Suppressor macrophage treated with lipopolysaccharide for 1 hour (primary cell): ENCODE measurements at places on chromosomes 16 and 17.

- DNase-seq = no peak
Observed at GRCh38 chr17:67343237-67343636, 23.1 kb downstream of the PSMD12 start.

- DNase-seq = no peak
Observed at GRCh38 chr17:48219617-48220016, 112.1 kb downstream of the SNX11 start.

DNA sequence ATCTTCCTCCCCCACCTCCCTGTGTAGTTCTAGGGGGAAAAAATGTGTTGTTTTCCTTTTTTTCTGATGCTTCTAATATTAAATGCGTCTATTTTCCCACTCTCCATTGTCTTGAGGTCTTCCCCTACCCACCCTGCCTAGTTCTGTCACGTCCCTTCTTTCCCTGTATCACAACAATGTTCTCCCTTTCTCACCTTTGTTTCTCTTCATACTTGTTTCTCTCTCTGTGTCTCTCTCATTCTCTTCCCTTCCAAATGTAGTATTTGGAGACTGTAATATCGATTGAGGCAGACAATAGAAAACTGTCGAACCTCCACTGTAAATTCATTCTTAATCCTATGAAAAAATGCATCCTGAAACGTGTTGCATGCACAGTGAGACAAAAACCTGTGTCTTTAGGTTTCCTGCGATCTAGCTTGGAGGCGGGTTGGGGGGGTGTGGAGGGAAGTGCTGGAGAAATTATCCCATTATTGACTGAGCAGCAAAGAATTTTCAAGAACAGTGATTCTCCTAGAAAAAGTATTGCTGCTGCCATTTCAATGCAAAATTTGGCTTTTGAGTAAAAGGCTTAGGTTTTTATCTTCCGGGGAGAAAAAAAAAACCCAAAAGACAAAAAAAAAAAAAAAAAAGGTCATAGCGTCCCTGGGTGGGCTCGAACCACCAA, 1.3 kb upstream of the PSMB3 start:
- no peak for DNase-seq

DNA sequence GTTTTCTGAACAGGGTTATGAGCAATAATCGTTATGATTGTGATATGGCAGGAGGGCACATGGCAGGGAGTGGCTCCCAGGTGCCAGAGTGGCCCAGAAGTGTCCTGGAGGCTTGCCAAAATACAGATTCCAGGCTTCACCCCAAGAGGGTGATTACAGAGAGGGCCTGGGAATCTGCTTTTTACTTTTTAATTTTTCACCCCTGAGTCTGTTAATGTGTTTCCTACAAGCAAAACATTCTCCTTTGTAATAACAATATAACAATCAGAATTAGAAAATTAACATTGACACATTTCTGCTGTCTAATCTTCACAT, 212.4 kb downstream of the SNX29 start:
- DNase-seq = no peak

- peak; percentile 51 for DNase-seq
Observed at GRCh38 chr17:35080536-35080935, 17.0 kb upstream of the RFFL start.

GRCh38 chr17:38978180-38978579, 11.0 kb upstream of the FBXO47 start:
- DNase-seq = no peak

DNA sequence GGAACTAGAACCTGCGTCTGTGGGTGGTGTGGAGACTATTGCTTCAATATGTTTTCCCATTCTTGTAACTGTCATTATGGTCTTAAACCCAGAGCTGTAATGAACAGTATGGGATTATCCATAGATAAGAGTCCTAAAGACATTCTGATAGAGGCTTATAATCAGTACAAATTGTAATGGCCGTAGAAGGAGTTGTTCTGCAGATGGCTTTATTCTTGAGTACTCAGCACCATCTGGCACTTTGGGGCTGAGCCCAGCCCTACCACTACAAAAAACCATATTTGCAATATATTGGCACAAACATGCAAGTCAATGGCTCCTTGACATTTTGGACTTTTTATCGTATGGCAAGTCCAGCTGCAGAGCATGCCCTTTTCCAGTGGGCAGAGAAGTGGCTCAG, 150.0 kb downstream of the HS3ST4 start:
- DNase-seq = no peak

- DNase-seq = no peak
Observed at GRCh38 chr16:70375636-70376611, 29.2 kb downstream of the DDX19A start.

- DNase-seq = no peak
Observed at GRCh38 chr17:17814162-17815061, 22.4 kb downstream of the SREBF1 start.

DNA sequence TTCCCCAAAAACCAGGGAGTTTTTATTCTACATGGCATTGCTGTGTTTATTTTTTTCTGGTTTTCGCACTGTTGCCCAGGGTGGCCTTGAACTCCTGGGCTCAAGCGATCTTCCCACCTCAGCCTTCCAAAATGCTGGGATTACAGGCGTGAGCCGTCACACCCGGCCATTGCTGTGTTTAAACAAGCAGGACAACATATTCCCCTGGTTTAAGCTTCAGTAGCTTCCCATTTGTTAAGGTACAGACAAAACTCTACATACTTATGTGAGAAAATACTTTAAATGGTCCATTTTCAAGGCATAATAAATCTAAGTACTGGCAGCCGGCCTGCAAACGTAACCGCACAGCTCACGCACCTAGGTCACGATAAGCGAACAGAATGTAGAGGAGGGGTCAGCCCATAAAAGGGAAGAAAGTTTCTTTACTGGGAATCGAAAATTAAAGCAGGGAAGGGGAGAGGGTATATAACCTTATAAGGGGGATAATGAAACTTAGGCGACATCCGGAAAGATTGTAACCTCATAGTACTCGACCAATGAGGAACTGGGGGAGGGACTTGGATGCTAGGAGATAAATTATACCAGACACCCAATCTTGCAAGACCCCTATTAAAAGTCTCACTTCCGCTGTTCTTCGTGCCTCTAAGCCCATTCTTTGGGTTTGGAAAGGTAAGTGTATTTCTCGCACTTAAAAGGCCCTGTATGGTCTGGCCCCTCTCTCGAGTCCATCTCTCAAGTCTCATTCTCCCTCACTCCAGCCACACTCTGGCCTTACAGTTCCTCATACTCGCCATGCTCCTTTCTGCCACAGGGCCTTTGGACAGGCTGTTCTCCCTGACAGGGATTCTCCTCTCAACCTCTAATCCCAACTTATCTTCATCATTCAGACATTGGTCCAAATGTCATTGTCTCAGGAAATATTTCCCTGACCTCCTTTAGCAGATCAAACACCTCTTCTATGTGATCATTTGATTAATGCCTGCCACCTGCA, 59.2 kb downstream of the TEX14 start:
- DNase-seq = no peak

DNA sequence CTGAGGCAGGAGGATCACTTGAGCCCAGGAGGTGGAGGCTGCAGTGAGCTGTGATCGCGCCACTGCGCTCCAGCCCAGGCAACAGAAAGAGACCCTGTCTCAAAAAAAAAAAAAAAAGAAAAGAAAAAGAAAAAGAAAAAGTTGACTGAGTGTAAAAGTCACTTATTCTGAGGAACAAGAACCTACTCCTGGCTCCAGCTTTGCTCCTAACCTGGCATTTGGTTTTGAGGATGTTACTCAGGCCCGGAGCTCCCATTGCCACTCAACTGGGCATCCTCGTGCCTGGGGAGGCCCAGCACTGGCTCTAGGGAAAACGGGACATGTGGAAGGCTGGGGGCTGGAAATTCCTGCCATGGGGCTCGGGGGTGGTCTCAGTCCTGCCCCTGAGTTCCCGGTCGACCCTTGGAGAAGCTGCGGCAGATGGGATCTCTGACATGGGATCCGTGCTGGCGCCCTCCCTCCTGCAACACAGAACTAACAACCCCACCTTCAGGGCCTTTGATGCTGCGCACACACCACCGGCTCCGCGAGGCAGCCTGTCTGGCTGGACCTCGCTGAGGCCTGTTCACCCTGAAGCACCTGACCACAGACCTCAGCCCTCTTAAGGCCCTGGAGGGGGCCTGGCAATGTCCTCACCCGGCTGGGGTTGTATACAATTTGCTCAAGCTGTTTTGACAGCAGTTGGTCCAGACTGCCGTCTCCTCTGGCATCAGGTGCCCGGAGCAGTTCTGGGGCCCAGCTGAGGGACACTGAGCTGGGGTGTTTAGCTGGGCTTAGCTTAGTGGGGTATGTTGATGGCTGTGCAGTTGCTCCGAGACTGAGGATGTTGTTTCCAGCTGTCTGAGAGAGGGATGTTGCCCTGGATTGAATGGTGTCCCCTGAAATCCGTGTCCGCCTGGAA, 12.3 kb downstream of the CD7 start:
- no peak for DNase-seq

DNA sequence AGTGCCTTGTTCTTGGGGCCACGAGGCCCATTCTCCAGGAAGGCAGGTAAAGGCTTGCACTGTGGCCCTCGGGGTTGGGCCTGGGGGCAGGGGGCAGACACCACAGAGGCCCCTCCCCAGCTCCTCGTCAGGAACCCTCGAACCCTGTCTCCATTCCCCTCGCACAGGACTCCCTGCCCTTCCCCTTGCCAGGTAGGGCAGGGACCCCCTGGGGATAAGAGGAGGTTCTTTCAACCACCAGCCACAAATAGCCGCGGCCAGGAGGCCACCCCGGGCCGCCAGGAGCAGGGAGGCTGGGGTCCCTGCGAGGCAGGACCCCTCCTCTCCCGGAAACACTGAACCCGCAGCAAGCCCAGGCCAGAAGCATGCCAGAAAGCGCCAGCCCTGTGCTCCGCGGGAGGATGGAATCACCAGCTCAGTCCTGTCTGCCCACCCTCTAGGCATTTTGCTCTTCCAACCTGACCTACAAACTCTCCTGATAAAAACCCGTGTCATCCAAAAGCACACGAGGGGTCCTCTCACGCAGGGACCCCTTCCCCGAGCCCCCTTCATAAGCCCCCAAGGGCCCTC, 45.6 kb downstream of the SLC47A1 start:
- no peak for DNase-seq

DNA sequence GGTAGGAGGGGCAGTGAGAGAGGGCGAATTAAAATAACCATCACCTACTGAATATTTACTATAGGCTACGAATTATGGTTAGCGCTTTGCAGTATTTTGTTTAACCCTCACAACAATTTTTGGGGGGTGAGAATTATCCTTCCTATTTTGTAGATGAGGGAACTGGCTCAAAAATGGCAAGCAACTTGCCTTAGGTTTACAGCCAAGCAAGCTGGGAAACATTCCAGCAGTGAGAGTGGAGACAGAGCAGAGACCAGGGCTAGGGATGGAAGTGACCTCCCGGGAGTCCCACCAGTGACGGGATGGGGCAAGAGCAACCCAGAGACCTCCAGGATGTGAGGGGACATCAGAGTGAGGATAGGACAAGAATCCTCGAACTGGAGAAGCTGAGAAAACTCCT, 352 bp upstream of the VMO1 start:
- DNase-seq = no peak

DNA sequence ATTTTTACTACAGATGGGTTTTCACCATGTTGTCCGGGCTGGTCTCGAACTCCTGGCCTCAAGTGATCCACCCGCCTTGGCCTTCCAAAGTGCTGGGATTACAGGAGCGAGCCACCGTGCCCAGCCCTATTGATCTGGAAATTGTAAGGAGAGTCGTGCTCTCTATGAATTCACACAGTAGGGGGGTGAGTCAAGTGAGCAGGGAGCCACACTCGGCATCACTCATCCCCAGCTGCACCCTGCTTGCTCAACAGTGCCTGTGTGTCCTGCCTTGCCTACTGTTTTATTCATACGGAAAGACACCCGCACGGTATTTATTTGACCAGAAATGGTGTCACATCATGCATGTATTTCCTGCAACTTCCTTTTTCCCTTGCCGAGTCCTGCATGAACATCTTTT, 157.2 kb upstream of the FOXF1 start:
- peak; percentile 24 for DNase-seq

- peak; percentile 4 for DNase-seq
Observed at GRCh38 chr16:48113471-48113870, 42.3 kb downstream of the ABCC12 start.

DNA sequence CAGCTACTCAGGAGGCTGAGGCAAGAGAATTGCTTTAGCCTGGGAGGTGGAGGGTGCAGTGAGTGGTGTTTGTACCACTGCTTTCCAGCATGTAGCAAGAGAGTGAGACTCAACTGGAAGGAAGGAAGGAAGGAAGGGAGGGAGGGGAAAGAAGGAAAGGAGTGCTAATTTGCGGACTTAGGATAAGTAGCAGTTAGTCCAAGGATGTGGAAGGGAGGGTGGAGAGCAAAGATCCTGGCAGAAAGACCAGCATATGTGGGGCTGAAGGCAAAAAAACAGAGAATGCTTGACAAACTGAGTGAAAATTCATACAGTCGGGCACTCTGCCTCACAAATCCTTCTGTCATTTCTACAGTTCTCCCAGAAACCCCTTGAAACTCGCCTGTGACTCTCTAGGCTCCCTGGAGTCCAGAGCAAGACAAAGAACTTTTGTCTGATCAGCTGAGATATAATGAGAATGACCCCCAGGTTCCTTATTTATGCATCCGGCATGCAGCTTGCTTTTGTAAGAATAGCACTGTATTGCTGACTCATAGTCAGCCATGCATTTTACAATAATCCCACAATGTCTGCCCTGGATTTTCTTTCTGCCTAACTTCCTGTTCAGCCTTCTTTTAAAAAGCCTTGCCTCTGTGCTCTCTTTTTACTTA, 31.5 kb downstream of the CDK5RAP3 start:
- peak; percentile 96 for DNase-seq

- DNase-seq = peak; percentile 50
Observed at GRCh38 chr16:1054660-1055556, 17.6 kb upstream of the SSTR5 start.

DNA sequence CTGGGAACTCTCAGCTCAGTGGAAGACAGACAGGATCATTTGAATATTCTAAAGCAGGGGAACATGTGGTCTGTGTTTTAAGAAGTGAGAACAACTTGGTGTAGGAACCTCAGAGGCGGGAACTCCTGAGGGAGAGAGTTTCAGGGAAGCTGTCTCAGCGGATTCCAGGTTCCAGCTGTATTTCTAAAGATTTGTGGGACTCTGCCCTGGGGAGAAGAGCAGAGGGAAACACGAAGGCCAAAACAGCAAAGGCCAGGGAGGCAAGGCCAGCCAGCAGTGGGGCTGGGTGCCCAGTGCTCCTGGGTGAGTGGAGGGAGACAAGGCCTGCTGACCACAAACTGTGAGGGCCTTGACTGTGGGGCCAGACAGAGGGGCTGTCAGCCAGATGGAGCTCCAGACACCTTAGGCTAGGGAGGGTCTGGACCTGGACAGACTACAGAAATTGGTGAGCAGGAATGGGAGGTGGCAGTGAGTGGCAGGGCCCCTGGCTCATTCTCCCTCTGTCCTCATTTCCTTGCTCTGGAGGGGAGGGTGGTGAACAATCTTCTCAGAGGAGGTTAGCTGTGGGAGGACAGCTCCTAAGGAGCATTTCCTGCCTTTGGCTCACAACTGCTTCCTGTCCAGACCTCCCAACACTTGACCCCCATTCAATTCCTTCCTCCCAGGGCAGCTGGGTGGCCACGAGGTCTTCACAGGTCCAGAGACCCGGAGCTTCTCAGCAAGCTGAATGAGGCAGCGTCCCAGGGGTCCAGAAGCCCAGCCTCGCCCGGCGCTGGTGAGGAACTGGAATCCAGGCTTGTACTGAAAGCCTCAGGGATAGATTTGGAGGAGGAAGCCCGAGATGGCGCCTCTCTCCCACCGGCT, 21.0 kb upstream of the FZD2 start:
- DNase-seq = peak; percentile 50

- DNase-seq = peak; percentile 88
Observed at GRCh38 chr17:78387977-78388941, 9.8 kb downstream of the PGS1 start.

GRCh38 chr17:38658741-38659345, 15.9 kb downstream of the EPOP start:
- DNase-seq = no peak

- no peak for DNase-seq
Observed at GRCh38 chr17:40568074-40568836, 3.0 kb upstream of the CCR7 start.

GRCh38 chr16:29126057-29126494, 141.2 kb downstream of the LAT start:
- peak; percentile 78 for DNase-seq
